ENCODE measurements at places on chromosomes 5 and 9. TPM values are rescaled to one million over a fixed set of nuclear protein-coding genes. Genes with fewer than 3 reads are reported as not detected.

Gene PHF2
- polyA plus RNA-seq = 0.58 TPM

Gene CA9
- not detected for polyA plus RNA-seq

Gene CENPH
- polyA plus RNA-seq = 6.4 TPM

Gene MUSK
- not detected for polyA plus RNA-seq

Gene RFK
- 21.3 TPM for polyA plus RNA-seq

Gene CDH9
- polyA plus RNA-seq = not detected

Gene PCDHB5
- polyA plus RNA-seq = not detected

Gene TAF11L10
- polyA plus RNA-seq = not detected

Gene TAL2
- polyA plus RNA-seq = not detected
